Stimulated activated CD8-positive, alpha-beta memory T cell treated with anti-CD3 and anti-CD28 coated beads, Interleukin-4, amount 100 ng/mL, for 1 hour (primary cell): ENCODE measurements at places on chromosomes 3 and 15.

GRCh38 chr15:39602143-39602542 is 21.3 kb downstream of the THBS1 start:
- DNase-seq: no peak

DNA sequence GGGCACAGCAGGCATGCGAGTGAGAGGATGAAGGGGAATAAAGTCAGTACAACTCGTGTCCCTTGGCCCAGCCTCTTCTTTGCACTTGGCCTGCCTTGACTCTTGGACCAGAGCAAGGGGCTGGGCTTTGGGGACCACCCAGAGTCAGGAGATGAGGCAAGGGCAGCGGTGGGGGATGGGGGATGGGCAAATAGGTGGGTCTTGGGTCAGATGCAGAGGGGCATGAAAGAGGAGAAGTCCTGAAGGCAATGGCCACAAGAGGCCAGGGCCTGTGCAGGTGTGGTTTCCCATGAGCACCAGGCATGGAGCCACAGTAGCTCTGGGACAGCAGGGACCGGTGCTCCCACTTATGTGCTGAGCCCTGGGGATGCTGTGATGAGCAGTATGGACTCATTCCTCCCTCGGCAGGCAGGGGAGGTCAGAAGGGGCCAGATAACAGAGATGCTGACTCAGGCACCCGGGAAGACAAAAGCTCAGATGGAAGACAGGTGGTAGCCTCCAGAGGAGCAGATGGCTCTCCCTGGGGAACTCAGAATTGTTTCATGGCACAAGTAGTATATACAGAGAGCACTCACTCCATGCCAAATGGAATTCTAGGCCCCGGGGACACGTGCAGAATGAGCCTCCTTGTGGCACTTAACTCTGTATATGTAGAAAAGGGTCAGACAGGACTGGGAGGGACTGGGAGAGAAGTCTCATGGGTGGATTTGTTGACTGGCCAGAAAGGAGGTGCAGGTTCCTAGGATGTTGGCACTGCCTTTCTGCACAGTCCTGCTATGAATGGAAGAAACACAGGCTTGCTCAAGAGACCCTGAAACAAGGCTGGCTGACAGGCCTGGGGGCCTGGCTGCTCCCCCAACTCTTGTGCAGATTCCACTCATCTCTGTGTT is 14.3 kb downstream of the ZBTB47 start:
- DNase-seq: no peak

- no peak for DNase-seq
These were observed 117.5 kb downstream of the PGPEP1L start for GRCh38 chr15:98889930-98890695.

GRCh38 chr3:69445498-69445897 is 59.6 kb upstream of the FRMD4B start:
- no peak for DNase-seq

DNA sequence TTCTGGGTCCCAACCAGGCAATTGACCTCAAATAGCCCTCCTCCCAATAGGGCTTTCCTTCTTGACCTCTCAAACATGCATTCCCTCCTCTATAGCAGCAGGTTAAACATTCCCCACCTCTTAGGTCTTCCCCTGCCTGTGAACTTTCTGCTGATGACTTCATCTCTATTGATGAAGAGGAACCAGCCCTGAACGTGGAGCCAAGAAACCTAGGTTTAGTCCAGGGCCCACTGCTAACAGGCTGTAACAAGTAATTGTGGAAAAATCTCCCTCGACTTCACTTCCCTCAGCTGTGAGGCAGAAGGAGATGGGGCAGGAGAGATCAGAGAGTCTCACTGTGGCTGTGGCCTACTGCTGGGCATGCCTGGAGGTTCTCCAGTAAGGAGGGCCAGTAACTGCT is 24.7 kb downstream of the ILDR1 start:
- no peak for DNase-seq

- DNase-seq: no peak
These were observed 1249.8 kb downstream of the ROBO1 start for GRCh38 chr3:78517965-78518364.

- no peak for DNase-seq
These were observed 19.8 kb upstream of the NUDT16 start for GRCh38 chr3:131361464-131362421.

GRCh38 chr15:81863162-81863561 is 182.7 kb downstream of the MEX3B start:
- DNase-seq: no peak

GRCh38 chr3:154111365-154111935 is 9.7 kb upstream of the ARHGEF26 start:
- DNase-seq: no peak

DNA sequence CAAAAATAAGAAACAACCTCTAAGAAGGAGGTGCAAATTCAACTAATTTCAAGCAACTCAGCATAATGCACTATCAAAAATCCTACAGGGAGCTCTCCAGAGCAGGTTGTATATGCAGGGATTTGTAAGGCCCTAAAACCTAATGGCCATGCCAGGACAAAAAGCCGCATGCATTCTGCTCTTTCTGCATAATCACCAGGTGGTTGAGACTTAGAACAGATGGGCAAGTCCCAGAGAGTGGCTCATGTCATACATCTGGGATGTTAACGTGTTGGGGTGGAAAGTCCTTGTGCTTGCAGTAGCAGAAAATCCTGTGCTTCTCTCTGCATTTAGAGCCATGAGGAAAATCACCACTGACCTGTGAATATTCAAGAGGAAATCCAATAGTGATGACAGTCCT is 1002.9 kb downstream of the AGBL1 start:
- no peak for DNase-seq

DNA sequence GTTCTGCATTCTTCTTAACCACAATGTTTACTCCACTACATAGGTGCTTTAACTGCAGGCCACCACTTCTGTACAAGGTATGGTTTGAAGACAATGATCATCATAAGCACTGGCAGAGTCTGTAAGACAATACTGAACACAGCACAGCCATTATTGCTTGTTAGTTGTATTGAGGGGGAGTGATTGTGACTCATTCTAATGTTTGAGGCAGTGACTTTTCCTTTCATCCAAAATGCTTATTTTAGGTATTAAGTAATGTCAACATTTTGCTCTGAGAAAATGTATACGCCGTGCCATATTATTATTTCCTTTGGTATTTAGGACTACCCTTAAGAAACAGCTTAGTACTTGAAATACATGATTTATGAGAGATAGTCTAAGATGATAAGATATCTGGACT is 618.2 kb upstream of the ZNF717 start:
- DNase-seq: no peak

DNA sequence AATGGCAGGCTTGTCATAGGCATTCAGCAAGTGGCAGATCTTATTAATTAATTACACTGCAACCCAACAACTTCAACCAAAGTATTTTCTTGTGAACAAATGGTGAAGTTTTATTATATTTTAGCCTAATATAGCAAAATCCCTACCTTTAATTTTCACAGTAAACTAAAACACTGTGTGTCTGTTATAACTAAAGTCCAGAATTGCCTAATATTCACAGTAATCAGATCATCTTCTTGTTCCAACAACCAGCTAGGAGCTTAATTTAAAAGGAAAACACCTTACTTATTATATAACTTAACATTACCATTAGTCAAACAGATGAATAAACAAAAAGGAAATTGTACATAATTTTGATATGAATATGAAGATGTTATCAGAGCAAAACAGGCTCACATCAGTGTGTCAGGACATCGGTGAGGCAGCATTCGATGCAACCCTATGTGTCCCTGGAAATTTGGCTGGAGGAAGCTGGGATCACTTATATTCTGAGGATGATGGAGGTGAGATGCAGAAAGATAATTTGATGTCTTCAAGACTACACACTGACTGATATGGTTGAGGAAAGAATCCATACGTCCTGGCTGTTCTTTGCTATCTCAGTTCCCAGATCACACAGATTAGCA is 189.3 kb upstream of the EIF1B start:
- DNase-seq: no peak

- no peak for DNase-seq
These were observed 133.4 kb downstream of the LPP start for GRCh38 chr3:188287339-188287738.

GRCh38 chr3:26712211-26713026 is 89.8 kb downstream of the LRRC3B start:
- no peak for DNase-seq

- DNase-seq: no peak
These were observed 567.2 kb downstream of the FOXP1 start for GRCh38 chr3:71016178-71016845.

- no peak for DNase-seq
These were observed 13.7 kb downstream of the CCR8 start for GRCh38 chr3:39343076-39343717.

DNA sequence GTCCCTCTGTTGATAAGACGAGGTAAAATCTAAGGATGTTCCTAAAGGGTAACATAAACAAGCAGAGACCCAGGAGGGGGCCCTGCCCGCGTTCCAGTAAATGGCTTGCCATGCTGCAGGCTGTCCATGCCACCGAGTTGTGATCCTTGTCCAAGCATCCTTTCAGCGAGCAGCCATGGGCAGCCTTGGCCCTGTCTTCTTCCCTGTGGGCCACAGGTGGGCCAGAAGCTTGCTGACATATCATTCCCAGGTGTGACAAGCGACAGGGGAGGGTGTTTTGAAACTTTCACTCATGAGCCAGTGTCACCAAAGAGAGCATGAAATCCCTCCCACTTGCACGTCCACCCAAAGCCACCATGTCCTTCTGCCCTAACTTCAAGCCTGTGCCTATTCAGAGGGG is 53.7 kb downstream of the PCSK6 start:
- DNase-seq: no peak

GRCh38 chr3:26963361-26963743 is 340.8 kb downstream of the LRRC3B start:
- DNase-seq: no peak

GRCh38 chr3:124413989-124414598 is 316.2 kb upstream of the UMPS start:
- DNase-seq: no peak

- no peak for DNase-seq
These were observed 63.3 kb downstream of the RAD18 start for GRCh38 chr3:8899876-8900460.

- no peak for DNase-seq
These were observed 210.5 kb downstream of the ZIC4 start for GRCh38 chr3:147195887-147196286.

GRCh38 chr3:135083756-135084155 is 288.7 kb downstream of the EPHB1 start:
- no peak for DNase-seq

- DNase-seq: no peak
These were observed 54.0 kb upstream of the DLG1 start for GRCh38 chr3:197352382-197352781.

GRCh38 chr15:93152951-93153350 is 63.9 kb upstream of the RGMA start:
- DNase-seq: no peak

DNA sequence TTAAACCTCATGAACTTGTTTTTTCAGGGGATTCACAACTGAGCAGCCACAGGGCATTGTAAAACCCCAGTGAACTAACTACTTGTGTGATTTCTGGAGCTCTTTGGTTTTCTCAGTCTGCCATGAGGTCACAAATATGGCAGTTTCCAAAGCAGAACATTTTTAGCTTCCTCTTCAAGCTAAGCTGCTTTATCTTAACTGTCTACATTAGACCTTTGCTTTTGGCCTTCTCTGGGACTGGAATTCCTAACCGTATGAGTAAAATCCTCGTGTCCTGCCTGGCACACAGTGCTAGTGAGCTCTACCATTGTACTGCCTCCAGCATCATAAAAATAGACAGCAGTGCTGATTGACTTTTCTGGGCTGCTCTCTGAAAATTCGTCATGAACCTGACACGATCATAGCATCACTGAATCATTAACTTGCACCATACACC is 22.1 kb downstream of the CDIN1 start:
- DNase-seq: no peak

GRCh38 chr3:66253790-66254620 is 33.2 kb downstream of the SLC25A26 start:
- no peak for DNase-seq

- DNase-seq: no peak
These were observed 8.6 kb downstream of the PLA2G4B start for GRCh38 chr15:41847206-41847605.

GRCh38 chr3:196694941-196695848 is 16.9 kb downstream of the CEP19 start:
- DNase-seq: no peak
